Activated CD8-positive, alpha-beta T cell treated with anti-CD3 and anti-CD28 coated beads for 36 hours (primary cell): ENCODE measurements at places on chromosomes 6 and 20. TPM values are rescaled to one million over a fixed set of nuclear protein-coding genes. Genes with fewer than 3 reads are reported as not detected.

- no peak for DNase-seq
- no peaks in the 10 kb centered on the region for H3K36me3 ChIP-seq
- peaks cover 9% of the 10 kb centered on the region for H3K27me3 ChIP-seq
- H3K4me3 ChIP-seq: no peak overlapping the region
Observed at GRCh38 chr20:51193066-51193772, 170.3 kb upstream of the KCNG1 start.

DNA sequence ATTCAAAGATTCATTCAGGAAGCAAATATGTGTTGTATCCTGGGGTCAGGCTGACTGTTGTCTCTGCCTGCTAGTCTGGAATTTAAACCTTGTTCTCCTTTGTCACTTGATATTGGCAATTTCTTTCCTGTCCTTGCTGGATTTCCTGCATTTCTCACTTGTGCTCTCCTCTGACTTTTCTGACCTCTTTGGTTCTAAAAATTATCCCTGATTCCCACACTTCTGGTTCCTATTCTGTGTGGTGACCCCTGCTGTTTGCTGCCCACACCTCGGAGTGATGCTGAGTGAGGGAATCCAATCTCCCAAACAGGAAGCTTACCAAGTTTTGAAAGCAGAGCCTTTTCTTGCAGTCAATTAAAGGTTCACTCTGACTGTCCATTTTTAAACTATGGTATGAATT is 345.3 kb downstream of the CDKAL1 start:
- peaks cover 49% of the 10 kb centered on the region for H3K36me3 ChIP-seq
- no peak overlapping the region for H3K27ac ChIP-seq
- DNase-seq: no peak
- H3K4me1 ChIP-seq: peaks cover 10% of the 10 kb centered on the region

GRCh38 chr6:83536034-83536646 is 23.8 kb downstream of the PRSS35 start:
- H3K27me3 ChIP-seq: no peaks in the 10 kb centered on the region
- no peak overlapping the region for H3K4me3 ChIP-seq
- peak; percentile 71 for DNase-seq
- no peaks in the 10 kb centered on the region for H3K4me1 ChIP-seq
- H3K36me3 ChIP-seq: no peaks in the 10 kb centered on the region

DNA sequence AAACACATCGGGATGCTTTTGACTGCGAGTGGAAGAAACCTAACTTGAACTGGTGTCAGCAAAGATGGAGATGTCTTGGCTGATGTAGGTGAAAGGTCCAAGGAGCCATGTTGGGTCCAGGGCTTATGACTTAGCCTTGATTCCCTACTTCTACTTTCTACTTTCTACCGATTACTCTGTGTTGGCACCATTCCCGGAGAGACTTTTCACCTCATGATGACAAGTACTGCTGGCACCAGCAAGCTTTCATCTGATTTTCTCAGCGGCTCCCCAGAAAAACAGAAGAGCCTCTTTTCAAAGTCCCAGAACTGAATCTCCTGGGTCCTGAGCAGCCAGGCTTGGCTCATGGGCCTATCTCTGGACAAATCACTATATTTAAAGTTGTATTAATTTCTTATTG is 4.9 kb upstream of the EDN3 start:
- no peaks in the 10 kb centered on the region for H3K36me3 ChIP-seq
- peaks cover 17% of the 10 kb centered on the region for H3K27me3 ChIP-seq
- H3K27ac ChIP-seq: no peak overlapping the region
- H3K4me3 ChIP-seq: no peak overlapping the region
- H3K4me1 ChIP-seq: peaks cover 11% of the 10 kb centered on the region

DNA sequence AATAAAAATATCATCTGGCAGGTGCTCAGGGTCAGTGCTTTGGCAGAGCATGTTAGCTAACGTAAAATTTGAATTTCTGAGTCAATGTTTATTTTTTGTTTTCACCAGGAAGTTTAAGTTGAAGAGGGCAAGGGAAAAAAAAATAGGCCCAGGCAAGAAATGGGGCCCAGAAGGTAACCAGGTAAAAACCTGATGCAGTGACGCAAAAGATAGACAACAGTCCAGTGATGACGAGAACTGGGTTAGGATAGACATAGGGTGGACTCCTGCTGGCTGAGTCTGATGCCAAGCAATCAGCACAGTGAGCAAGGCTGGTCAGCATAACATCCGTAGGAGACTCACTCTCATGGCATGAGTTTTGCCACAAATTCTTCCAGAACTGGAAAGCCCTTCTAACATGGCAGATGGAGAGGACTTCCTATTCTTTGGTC is 42.2 kb downstream of the ZHX3 start:
- no peaks in the 10 kb centered on the region for H3K27me3 ChIP-seq
- H3K36me3 ChIP-seq: no peaks in the 10 kb centered on the region
- H3K4me3 ChIP-seq: no peak overlapping the region

DNA sequence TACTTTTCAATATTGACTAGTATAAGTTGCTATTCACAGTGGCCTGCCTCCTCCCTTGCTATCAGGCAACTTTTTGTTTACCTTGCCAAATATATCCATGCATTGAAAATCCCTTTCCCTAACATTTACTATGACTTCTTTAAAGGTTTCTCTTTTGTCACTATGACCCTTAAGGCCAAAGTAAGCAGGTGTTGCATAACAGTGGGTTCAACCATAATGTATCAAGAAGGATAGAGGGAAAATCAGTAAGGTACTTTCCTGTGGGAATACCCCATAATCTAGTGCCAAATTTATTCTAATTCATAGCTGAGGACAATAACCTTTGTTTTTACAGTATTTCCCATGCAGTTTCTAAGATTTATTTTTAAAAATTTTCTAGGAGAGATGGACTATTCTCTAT is 527.6 kb downstream of the CDKAL1 start:
- no peak overlapping the region for H3K27ac ChIP-seq
- H3K36me3 ChIP-seq: peaks cover 38% of the 10 kb centered on the region
- DNase-seq: no peak
- H3K4me3 ChIP-seq: no peak overlapping the region

DNA sequence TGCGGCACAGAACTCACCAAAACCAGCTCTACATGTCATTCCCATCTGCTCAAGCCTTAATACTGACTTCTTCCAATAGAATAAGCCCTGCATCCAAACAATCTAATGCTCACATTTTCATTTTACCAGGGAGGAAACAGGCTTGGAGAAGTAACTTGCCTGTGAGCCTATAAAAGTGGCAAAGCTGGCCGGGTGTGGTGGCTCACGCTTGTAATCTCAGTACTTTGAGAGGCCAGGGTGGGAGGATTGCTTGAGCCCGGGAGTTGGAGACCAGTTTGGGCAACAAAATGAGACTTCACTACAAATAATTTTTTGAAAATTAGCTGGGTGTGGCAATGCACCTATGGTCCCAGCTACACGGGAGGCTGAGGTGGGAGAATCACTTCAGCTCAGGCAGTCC is 133.7 kb downstream of the LY86 start:
- no peak for DNase-seq
- peaks cover 10% of the 10 kb centered on the region for H3K4me1 ChIP-seq
- H3K27ac ChIP-seq: no peak overlapping the region
- no peak overlapping the region for H3K4me3 ChIP-seq
- no peaks in the 10 kb centered on the region for H3K36me3 ChIP-seq

- H3K4me1 ChIP-seq: peaks cover 13% of the 10 kb centered on the region
- no peak for DNase-seq
- no peaks in the 10 kb centered on the region for H3K27me3 ChIP-seq
- no peak overlapping the region for H3K4me3 ChIP-seq
Observed at GRCh38 chr6:16377470-16377869, 139.1 kb downstream of the GMPR start.

- DNase-seq: no peak
- no peak overlapping the region for H3K27ac ChIP-seq
- no peaks in the 10 kb centered on the region for H3K36me3 ChIP-seq
- no peaks in the 10 kb centered on the region for H3K4me1 ChIP-seq
Observed at GRCh38 chr20:40488401-40488800, 200.6 kb downstream of the MAFB start.

DNA sequence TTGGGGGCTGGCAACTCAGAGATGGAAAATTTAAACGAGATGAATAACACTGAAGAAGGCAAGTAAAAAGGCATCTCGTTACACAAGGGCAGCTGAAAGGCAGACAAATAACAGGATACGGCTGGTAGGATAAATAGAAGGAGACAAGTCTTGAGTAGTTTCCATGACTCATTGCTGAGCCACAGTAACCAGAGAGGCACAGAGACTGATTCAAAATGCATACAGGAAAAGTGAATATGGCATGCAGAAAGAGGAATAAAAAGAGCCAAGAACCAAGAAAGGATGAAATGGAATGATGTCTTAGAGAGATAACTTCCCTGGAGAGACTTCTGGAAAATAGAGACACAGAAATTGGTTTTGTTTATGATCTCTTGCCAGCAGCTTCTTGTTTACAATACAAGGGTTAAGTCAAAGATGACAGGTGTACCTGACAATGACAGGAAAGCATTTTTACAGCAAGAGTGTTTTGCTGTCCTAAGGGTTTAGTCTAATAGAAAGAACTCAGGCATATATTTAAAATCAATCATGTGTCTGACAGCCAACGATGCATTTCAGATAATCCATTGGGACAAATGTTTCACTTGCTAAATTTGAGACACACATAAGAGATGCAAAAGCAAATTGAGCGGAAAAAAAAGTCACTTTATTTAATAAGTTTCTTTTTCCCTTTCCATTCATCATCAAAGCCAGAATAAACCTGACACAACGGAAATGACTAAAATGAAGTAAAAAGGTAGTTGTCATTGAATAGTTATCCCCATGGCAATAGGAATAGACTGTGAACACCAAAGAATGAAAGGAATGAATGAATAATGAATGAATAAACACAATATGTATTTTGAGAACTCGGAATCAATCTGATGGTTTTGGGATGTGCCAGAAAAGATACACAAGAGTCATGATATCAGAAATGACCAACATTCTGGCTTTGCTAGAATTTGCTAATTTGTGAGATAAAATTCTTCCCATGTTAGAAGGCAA is 68.0 kb upstream of the KCNQ5 start:
- peaks cover 3% of the 10 kb centered on the region for H3K4me1 ChIP-seq
- H3K27ac ChIP-seq: no peak overlapping the region
- H3K4me3 ChIP-seq: no peak overlapping the region
- H3K27me3 ChIP-seq: peaks cover 9% of the 10 kb centered on the region
- no peaks in the 10 kb centered on the region for H3K36me3 ChIP-seq

- H3K4me3 ChIP-seq: no peak overlapping the region
- H3K27me3 ChIP-seq: peaks cover 21% of the 10 kb centered on the region
- H3K4me1 ChIP-seq: no peaks in the 10 kb centered on the region
Observed at GRCh38 chr20:37562695-37563480, 35.2 kb upstream of the BLCAP start.

GRCh38 chr6:156587071-156587470 is 190.1 kb upstream of the ARID1B start:
- no peaks in the 10 kb centered on the region for H3K36me3 ChIP-seq
- no peaks in the 10 kb centered on the region for H3K4me1 ChIP-seq
- H3K4me3 ChIP-seq: no peak overlapping the region
- DNase-seq: no peak
- H3K27ac ChIP-seq: no peak overlapping the region

DNA sequence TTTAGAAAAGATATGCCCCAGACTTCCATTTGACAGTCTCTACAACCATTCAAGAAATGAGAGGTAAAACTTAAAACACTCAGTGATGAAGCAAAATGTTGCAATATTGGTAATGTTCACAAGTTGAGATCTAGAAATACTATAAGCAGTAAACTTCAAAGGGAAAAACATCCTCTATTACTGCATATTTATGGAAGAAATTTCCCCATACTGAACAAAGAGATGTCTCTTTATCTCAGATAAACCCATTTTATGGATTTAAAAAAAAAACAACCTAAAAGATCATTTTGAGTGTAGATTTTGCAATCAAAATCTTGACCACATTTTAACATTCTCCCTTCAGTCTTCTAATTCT is 177.8 kb upstream of the TAB2 start:
- peaks cover 48% of the 10 kb centered on the region for H3K4me1 ChIP-seq
- H3K27ac ChIP-seq: peak overlapping the region; percentile 97
- DNase-seq: no peak

DNA sequence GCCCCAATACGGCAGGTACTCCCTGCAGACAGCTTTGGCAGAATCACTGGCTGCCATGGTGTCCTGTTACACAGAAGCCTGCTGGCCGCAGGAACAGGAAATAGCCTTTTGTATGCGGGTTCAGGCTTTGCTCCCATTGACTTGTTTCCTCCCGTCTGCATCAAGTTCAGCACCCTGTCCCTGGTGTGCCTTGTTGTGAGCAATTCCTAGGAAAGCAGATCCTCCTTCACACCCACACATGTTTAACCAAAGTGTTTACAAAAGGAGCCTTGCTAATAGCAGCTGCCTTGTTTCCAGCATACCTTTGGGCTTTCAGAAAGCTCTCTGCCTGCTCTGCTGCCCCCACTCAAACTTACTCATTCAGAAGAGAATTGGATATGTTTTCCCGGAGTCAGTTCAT is 127.2 kb upstream of the SUPT3H start:
- peaks cover 5% of the 10 kb centered on the region for H3K4me1 ChIP-seq
- no peak overlapping the region for H3K27ac ChIP-seq
- no peaks in the 10 kb centered on the region for H3K27me3 ChIP-seq
- H3K36me3 ChIP-seq: peaks cover 34% of the 10 kb centered on the region
- no peak for DNase-seq

- H3K27ac ChIP-seq: no peak overlapping the region
- no peaks in the 10 kb centered on the region for H3K4me1 ChIP-seq
- no peaks in the 10 kb centered on the region for H3K27me3 ChIP-seq
- H3K36me3 ChIP-seq: peaks cover 2% of the 10 kb centered on the region
Observed at GRCh38 chr6:29602564-29603361, 17.8 kb downstream of the OR2H2 start.

GRCh38 chr6:110363748-110364147 is 5.6 kb upstream of the METTL24 start:
- H3K36me3 ChIP-seq: no peaks in the 10 kb centered on the region
- DNase-seq: no peak
- no peak overlapping the region for H3K4me3 ChIP-seq

C20orf144 gene
- 0.36 TPM for total RNA-seq

GHRH gene
- not detected for total RNA-seq

METTL24 gene
- total RNA-seq: not detected

GSTA2 gene
- total RNA-seq: not detected

ACTL10 gene
- total RNA-seq: 2.4 TPM

GSTA4 gene
- total RNA-seq: 14.1 TPM

RHAG gene
- total RNA-seq: not detected

PI3 gene
- not detected for total RNA-seq

SYNE1 gene
- 35.1 TPM for total RNA-seq

TSBP1 gene
- total RNA-seq: not detected

ENPP3 gene
- total RNA-seq: 0.49 TPM

PGC gene
- total RNA-seq: not detected

SLC22A2 gene
- total RNA-seq: not detected
